ENCODE measurements at places on chromosomes 3 and 15.

DNA sequence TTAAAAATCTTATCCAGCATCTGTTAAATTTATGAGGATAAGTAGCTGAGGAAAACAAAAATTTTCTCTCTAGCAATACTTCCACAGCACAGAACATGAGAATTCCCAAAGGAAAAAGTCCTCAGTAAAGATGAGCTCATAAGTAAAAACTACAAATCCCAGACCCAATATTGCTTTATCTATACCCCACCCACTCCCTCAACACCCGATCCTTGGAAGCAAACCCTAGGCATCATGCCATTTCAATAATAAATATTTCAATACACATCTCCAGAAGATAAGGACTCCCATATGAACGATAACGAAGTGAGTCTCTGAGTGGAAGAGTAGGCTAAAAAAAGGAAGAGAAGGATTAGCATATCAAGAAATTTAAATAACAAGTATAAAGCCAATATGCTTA, 8.3 kb upstream of the PRR20G start:
- no peak for DNase-seq

DNA sequence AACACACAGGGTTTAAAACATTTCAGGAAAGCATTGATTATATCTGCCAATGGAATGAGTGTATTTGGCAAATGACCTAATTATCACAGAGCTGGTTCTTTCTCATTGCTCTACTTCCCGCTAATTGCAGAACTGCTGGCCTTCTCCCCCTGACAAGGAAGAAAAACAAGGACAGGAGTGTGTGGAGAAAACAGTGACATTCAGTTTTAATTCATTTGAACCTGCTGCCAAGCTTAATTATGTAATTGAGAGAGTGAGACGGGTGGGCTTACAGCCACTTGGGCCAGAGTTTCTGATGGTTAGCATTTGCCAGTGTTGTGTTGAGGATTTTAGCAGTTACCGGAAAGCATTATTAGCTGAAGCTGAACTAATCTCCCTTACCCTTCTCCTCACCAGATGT, 301.4 kb downstream of the RBMS3 start:
- no peak for DNase-seq

- no peak for DNase-seq
Measured at GRCh38 chr3:124952282-124952855, 17.8 kb upstream of the MUC13 start.

- DNase-seq: no peak
Measured at GRCh38 chr3:111472556-111472955, 69.4 kb upstream of the CD96 start.

- DNase-seq: no peak
Measured at GRCh38 chr3:76403556-76403955, 618.2 kb upstream of the ZNF717 start.

DNA sequence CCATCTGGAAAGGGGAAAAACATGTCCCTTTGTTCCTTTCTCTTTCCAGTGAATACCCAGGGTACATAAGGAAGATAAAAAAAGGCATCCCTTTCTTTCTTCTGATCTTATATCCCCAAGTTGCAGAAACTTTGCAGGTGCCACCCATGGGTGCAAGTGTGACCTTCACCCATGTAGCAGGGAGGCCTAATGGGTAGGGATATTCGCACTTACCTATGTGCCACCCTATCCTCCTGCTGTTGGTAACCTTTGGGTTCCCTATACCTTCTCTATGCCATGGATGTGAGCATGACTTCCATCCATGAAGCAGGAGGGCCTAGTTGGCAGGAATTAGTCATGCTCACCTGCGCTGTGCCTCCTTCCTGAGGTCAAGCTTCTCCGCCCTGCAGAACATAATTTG, 59.2 kb upstream of the C15orf39 start:
- no peak for DNase-seq

- peak; percentile 49 for DNase-seq
Measured at GRCh38 chr3:100993309-100993708, at the start of gene ABI3BP. TSS of gene ABI3BP (minus strand) at chr3:100993421. CDS start at chr3:100993384, 37 bp downstream.

- no peak for DNase-seq
Measured at GRCh38 chr3:151890721-151891141, 17.3 kb downstream of the SUCNR1 start.

- peak; percentile 1 for DNase-seq
Measured at GRCh38 chr3:34504775-34505174, 706.3 kb downstream of the PDCD6IP start.

GRCh38 chr15:59401824-59402569, 29.3 kb upstream of the MYO1E start:
- no peak for DNase-seq

DNA sequence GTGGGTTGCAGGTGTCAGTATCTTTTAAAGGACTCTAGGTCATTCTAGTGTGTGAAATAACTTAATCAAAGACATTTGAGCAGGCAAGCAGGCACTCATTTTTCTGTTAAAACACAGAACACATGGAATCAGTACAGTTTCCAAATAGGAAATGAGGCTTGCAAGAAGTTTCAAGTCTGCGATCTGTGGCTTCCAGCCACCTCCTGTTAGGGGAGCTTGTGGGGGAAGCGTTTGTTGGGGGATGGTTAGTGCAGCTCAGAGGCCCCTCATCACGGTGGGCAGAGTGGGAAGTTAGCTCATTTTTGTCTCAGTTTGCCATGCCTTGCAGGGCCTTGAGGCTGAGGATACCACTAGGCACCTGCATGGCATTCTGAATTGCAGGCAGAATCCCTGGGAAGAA, 59.9 kb downstream of the SLC6A11 start:
- DNase-seq: no peak

DNA sequence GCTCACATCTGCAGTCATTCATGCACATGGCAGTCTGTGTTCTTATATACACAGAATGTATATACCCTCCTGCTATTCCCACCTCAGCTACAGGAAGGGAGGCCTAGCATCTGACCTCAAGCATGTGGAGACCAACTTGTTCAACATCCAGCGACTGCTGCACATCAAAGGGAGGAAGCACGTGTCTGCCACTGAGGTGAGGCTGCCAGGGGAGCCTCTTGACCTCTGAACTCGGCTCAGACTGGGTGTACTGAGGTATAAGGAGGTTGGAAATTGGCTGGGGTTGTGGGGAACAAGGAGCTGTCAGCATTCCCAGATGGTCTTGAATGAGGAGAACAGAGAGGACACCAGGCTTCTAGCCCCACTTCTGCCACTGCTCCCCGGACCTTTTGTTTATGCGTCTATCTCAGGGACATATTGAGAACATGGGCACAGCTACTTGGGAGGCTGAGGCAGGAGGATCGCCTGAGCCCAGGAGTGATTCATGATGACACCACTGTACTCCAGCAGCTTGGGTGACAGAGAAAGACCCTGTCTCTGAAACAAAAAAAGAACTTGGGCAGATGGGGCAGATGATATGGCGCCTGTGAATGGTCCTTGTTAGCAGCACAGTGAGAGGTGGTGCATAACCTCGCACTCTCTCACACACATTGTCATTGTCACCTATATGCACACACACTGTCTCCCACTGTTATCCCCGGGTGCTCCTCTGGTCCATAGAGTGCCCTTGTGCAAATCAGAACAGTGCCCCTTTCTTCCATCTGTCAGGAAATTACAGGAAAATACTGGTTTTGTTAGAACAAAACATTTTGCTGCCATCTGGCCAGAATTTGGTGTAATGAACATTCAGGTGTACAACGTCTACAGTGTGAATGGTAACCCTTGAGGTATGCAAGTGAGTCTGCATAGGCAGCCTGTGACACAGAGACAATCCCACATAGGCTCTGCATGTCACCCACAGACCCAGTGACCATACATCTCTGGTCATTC, 5.4 kb downstream of the VILL start:
- DNase-seq: peak; percentile 22

GRCh38 chr15:77440378-77440999, 19.8 kb downstream of the HMG20A start:
- DNase-seq: peak; percentile 21

- no peak for DNase-seq
Measured at GRCh38 chr3:27174530-27174929, 194.7 kb downstream of the NEK10 start.

- DNase-seq: no peak
Measured at GRCh38 chr3:48532271-48532976, 24.2 kb downstream of the PFKFB4 start.

DNA sequence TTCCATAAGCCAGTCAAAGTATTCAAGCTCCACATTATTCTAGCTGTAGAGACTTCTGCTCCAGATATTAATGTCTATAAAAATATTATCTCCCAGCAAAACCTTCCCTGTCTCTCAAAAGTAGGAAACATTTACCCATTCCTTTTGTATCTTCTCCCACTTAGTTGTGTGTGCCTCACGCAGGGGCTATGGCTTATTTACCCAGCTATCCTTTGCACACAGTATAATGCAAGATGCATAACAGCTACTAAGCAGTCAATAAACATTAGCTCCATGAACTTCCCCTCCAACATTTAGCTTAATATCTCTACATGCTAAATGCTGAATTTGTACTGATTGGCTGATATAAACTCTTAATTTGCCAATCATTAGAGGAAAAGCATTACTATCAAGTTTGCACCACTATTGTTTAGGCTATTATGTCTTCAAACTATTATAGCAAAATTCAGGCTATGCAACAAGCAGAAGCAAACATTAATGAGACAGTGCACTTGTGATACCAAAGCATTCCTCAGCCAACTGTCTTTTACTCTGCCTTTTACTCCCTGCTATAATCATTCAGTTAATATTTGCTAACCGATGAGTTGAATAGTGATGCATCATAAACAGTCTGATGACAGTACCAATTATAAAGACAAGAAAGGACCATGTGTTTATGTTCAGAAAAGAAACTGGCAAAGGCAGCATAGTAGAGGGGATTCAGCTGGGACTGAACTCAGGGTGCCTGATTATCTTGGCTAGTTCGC, 81.2 kb downstream of the PLCH1 start:
- no peak for DNase-seq

DNA sequence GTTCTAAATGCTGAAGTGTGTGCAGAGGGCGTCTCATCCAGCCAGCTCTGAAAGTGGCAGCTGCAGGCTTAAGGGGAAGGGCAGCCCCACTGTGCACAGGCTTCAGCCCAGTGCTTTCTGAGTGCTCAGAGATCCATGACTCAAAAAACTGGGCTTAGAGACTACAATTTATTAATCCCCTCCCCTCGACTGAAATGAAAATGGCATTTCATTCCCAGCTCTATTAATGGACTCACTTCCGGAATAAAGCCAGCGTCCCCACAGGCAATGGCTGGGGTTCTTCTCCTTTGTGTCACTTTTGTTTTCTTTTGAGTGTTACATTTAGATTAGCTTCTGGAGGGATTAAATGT, 55.5 kb upstream of the PLXNA1 start:
- DNase-seq: no peak

DNA sequence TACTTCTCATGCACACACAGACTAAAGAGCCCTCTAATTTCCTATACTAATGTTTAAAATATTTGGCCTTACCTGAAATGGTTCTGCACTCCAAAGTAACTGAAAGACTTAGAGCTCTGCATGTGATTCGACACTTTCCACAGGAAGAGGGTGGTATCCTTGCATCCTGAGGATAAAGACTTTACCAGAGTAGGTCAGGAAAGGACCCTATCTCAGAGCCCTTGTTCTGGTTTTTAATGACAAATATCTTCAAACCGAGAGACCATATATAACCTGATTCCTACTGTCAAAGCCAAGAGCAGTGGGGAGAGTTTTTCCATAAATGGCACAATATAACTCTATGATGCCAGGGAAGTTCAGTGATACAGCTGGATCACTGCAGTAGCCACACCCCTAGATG, at the start of gene GP5:
GP5 (minus strand) TSS at position 101 of the 400 bp plus-strand sequence. CDS start 984 bp downstream, outside the sequence.
- no peak for DNase-seq

DNA sequence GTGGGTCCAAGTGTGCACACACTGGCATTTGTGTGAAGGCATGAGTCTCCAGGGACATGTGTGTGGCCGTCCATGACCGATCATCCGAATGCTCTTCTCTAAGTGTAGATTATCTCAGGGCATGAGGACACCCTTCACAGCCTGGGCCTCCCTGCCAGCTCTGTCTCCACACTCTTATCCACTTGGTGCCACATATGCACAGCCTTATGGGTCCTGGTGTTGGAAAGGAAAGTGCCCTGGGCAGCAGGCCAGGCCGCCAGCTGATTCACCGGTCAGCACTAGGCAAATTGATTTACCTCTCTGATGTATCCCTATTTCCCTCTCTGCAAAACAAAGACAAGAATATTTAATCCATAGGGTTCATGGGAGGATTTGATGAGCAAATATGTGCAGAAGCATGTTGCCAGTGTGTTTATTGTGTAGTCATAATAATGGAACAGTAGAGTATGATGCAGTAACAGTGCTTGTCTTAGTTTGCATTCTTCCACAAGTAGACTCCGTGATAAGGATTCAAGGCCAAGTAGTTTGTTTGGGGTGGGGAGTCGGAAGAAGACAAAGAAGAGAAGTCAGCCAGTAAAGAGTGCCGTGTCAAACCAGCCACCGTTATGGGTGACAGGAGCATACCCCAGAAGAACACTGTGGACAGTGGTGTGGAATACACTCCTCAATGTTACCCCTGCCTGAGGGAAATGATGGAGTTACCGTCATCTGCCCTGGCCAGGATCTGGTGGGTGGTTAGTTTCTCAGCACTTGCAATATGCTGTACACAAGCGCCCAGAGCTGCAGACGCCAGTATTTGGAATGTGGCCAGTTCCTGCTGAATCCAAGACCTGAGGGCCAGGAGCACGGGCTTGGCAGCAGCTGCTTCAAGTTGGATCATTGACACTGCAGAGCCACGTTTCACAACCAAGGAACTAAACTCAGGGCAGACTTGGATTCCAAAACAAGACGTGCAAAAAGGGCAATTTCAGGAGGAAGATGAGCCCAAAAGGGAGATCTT, 85.1 kb downstream of the MTHFS start:
- peak; percentile 82 for DNase-seq

- DNase-seq: no peak
Measured at GRCh38 chr15:47624503-47624902, 92.8 kb upstream of the SEMA6D start.

GRCh38 chr15:32844118-32844711, 126.4 kb downstream of the GREM1 start:
- DNase-seq: no peak

- no peak for DNase-seq
Measured at GRCh38 chr3:88150371-88150770, 612 bp downstream of the C3orf38 start.

DNA sequence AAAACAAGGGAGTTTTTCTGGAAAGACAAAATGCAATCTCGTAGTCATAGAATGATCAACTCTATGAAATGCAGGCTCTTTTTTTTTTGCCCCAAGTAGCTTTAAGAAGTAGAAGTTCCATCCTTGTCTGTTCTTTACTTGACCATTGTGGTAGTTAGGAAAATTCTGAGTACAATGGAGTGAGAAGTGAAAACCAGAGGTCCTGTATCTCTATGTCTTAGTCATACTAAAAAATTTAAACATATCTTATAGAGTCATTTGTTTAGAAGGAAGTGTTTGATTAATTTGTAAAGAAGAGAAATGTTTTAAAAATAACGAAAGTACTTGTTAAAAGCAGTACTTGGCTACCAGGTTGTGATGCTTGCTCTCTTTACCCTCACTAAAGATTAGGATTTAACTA, 52.4 kb downstream of the PRKCI start:
- no peak for DNase-seq

- no peak for DNase-seq
Measured at GRCh38 chr3:146256851-146257486, 6.1 kb upstream of the PLSCR4 start.

GRCh38 chr15:90691982-90692773, 25.0 kb upstream of the BLM start:
- no peak for DNase-seq

All from stomach (tissue), 19 donors.